ENCODE measurements at places on chromosomes 13 and 19.

- DNase-seq, result no peak
Observed at GRCh38 chr13:40187841-40188591, 478.4 kb downstream of the FOXO1 start.

GRCh38 chr13:110640591-110641029 lies 25.3 kb downstream of the NAXD start:
- no peak for DNase-seq

- DNase-seq, result no peak
Observed at GRCh38 chr13:26425443-26426358, 131.8 kb upstream of the WASF3 start.

DNA sequence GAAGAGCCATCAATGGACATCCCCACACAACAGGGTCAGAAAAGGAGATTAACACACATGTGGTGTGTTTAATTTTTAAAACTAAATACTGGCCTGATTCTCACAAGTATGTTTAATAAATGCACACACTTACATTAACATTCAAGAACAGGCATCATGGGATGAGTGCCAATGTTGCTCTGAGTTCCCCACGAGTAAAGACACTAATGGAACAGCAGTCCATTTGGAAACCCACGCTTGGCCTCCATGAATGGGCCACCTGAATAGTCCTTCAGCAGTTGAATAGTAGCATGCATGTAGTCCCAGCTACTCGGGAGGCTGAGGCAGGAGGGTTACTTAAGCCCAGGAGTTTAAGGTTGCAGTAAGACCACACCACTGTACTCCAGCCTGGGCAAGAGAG lies 195.2 kb upstream of the IPO5 start:
- no peak for DNase-seq

DNA sequence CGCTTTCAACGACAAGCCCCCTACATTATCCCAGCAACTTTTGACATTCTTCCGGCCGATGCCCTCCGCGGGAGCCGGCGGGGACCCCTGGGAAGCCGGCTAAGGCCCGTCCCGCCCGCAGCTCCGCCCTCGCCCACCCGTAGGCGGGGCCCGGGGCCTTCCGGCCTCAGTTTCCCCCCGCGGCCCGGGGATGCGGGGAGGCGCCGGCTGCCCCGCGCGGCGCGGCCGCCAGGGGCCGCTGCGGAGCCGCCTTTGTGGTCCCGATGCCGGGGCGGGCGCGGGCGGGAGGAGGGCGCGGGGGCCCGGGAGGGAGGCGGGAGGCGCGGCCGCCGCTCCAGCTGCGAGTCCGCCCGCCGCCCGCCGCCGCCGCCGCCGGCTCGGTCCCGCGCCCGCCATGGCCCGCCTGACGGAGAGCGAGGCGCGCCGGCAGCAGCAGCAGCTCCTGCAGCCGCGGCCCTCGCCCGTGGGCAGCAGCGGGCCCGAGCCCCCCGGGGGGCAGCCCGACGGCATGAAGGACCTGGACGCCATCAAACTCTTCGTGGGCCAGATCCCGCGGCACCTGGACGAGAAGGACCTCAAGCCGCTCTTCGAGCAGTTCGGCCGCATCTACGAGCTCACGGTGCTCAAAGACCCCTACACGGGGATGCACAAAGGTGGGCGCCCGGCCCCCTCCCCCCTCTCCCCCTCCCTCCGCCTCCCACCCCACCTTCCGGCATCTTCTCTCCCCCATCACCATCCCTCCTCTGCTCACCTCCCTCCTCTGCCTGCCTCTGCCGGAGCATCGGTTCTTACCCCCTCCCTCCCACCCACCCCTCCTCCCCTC lies at the start of gene CELF5:
Gene CELF5, plus strand, starts transcription at position 316 of the 823 bp plus-strand sequence. Its CDS starts 79 bp downstream, at position 395.
- DNase-seq, result peak; percentile 38

All from stimulated activated CD8-positive, alpha-beta memory T cell treated with anti-CD3 and anti-CD28 coated beads, Interleukin-4, amount 100 ng/mL, for 1 hour (primary cell).